ENCODE measurements at places on chromosomes 13 and 19. TPM values are rescaled to one million over a fixed set of nuclear protein-coding genes. Genes with fewer than 3 reads are reported as not detected.

The IGFLR1 gene
- total RNA-seq = 108 TPM

The DENND1C gene
- 51.9 TPM for total RNA-seq

The PSG3 gene
- not detected for total RNA-seq

DNA sequence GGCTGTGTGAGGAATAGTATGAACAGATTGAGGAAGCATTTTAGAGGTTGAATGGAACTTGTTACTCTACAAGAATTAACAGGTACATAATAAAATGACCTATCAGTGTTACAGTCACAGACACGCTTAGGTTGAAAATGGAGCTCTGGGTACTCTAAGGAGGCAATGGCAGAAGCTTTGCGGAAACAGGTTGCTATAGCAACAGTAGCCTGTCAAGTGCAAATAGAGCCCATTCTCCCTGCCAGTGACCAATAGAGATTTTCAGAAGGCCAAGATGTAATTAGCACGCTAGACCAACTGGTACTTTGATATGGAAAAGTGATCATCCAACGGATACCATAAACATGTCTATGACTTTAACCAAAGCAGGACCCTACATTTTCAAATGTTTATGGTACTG, 148.5 kb upstream of the FREM2 start:
- H3K36me3 ChIP-seq = no peaks in the 10 kb centered on the region
- no peak for DNase-seq
- H3K27ac ChIP-seq = no peak overlapping the region
- no peaks in the 10 kb centered on the region for H3K4me1 ChIP-seq
- no peaks in the 10 kb centered on the region for H3K27me3 ChIP-seq

GRCh38 chr13:90640976-90641375, 706.5 kb upstream of the MIR17HG start:
- no peaks in the 10 kb centered on the region for H3K4me1 ChIP-seq
- H3K4me3 ChIP-seq = no peak overlapping the region
- no peak overlapping the region for H3K27ac ChIP-seq
- no peaks in the 10 kb centered on the region for H3K27me3 ChIP-seq
